ENCODE measurements at places on chromosomes 12 and 14.

DNA sequence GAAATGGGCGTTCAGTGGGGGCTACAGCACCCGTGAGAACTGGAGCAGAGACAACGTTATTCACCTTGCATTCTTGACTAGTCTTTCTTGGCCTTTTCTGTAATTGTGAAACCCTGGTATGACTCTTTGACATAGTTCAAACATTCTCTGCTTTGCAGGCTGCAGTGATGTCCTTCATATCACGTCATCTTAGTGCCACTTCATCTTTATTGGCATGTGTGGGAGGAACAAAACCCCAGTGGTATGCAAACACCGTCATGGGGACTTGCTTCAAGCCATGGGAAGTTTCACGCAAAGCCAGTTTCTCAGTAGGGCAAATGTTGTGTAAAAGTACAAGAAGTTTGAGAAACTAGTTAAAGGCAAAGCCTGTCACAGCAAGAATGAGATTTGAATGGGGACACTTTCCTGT lies 20.2 kb upstream of the DUSP16 start:
- DNase-seq = peak; percentile 47

- DNase-seq = no peak
Measured at GRCh38 chr14:68444449-68445168, 348.3 kb downstream of the ZFP36L1 start.

GRCh38 chr14:90428676-90429075 lies 31.8 kb downstream of the CALM1 start:
- DNase-seq = no peak

DNA sequence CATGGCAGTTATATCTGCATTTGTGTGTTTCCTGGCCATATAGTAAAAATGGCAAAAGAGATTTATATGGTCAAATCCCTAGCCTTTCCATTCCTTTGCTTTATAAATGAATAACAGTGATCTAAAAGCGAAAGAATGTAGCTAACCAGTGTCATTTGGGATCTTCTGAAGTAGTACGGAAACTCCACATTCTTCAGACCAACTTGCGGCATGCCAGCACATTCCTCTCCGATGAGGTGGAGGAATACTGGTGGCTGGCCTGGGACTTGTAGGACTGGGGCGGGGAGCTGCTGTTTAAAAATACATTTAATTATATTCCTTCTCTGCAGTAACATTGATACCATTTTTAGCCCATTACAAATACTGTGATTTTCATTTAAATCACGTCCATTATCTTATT lies 85.3 kb downstream of the SAMD4A start:
- DNase-seq = no peak

DNA sequence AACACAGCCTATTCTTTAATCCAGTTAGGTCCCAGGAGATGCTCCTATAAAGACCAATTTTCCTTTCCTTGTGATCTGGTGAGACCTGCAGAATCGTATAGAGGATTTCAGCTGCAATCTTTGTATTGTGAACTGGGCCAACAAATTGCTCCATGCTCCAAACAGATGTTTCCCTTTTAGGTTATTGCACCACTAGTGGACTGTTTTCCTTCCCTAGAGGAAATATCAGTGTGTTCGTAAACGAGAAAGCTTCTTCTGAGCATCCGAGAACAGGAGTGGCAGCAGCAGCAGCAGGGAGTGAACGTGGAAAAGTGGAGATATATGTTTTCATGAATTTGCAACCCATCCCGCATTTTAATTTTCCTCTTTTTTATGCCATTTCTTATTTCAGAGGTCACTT lies 344.1 kb upstream of the PDE3A start:
- no peak for DNase-seq

DNA sequence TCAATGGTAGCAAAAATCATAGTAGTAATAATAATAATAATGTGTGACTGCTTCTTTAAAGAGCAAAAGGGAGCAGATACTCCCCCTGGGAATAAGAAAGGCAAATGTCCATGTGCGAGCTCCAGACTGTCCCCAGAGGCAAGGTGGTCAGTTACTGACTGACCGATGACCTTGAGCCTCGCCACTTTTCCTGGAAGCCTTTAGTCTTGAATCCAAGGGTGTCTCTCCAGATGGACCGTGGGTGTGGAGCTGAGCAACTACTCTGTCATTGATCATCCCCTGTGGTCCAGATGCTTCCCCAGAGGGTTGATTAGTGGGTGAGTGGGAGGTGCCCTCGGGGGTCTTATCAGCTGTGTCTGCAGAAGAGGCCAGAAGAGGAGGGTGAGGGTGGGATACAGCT lies 418.5 kb upstream of the TBX3 start:
- DNase-seq = no peak

DNA sequence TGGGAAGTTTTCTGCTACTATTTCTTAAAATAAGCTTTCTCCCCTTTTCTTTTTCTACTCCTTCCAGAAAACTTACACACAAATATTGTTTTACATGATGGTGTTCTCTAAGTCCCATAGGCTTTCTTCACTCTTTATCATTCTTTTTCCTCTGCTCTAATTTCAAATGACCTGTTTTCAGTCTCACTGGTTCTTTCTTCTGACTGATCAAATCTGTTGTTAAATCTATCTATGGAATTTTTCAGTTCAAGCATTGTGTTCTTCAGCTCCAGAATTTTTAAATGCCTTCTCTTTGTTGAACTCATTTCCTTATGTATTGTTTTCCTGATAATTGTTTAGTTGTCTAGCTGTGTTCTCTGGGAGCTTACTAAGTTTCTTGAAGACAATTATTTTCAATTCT lies 29.5 kb upstream of the CNOT2 start:
- no peak for DNase-seq

All from stimulated activated CD4-positive, alpha-beta T cell treated with anti-CD3 and anti-CD28 coated beads, Interleukin-2, amount 100 ng/mL, for 24 hours (primary cell).